Esophagus mucosa (tissue), 1 donor: ENCODE measurements at places on chromosomes 16 and 17. TPM values are rescaled to one million over a fixed set of nuclear protein-coding genes. Genes with fewer than 3 reads are reported as not detected.

Gene MYH11
- total RNA-seq, result 21.6 TPM

Gene GLYR1
- 49.9 TPM for total RNA-seq

Gene FNDC8
- not detected for total RNA-seq

Gene CDH3
- 94.1 TPM for total RNA-seq

Gene LITAF
- total RNA-seq, result 36.9 TPM

Gene KRT16
- total RNA-seq, result 2,310 TPM

DNA sequence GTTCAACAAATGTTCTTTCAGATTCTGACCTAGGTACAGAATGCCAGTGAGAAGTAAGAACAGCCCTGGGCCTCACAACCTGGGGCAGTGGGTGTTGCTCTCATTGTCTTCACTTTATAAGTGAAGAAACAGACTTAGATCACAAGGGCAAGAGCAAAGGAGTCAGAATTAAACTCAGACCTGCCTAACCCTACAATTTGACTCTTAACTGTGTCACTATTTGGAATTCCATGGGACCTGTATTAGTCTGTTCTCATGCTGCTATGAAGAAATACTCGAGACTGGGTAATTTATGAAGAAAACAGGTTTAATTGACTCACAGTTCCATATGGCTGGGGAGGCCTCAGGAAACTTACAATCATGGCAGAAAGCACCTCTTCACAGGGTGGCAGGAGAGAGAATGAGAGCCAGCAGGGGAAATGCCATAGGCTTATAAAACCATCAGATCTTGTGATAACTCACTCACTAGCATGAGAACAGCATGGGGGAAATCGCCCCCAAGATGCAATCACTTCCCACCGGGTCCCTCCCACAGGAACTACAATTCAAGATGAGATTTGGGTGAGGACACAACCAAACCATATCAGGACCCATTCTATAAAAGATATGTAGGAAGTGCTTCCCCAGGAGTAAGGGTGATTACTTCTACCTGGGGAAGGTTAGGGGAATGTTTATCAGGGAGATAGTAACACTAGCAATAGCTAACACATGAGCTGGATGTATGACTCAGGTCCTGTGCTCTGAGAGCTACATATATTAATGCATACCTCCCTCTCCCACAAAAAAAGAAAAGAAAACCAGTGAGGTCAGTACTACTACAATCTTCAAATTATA lies 270.1 kb downstream of the SOX9 start:
- no peak for ATAC-seq

GRCh38 chr16:55615071-55615470 lies 40.7 kb upstream of the SLC6A2 start:
- no peak for ATAC-seq

- ATAC-seq, result no peak
Observed at GRCh38 chr17:82677353-82677925, 21.1 kb downstream of the RAB40B start.

DNA sequence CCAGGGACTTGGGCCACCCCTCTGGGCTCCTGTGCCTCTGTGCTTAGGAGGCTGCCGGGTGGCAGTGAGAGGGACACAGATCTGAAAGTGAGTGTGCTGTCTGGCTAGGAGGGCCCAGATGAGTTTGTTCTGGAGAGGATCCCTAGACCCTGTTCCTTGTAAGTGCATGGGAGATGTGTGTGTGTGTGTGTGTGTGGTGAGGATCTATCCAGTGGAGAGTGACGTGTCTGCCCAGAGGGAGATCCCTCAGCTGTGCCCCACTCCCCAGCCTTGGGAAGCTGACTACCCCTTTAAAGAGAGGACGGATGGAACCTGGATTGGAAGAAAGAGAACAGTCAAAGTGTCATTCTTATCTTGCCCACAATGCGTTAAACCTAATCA lies 25.5 kb upstream of the CDC42EP4 start:
- ATAC-seq, result no peak

GRCh38 chr16:35795361-35796029 lies 2336.1 kb downstream of the TP53TG3F start:
- ATAC-seq, result no peak

DNA sequence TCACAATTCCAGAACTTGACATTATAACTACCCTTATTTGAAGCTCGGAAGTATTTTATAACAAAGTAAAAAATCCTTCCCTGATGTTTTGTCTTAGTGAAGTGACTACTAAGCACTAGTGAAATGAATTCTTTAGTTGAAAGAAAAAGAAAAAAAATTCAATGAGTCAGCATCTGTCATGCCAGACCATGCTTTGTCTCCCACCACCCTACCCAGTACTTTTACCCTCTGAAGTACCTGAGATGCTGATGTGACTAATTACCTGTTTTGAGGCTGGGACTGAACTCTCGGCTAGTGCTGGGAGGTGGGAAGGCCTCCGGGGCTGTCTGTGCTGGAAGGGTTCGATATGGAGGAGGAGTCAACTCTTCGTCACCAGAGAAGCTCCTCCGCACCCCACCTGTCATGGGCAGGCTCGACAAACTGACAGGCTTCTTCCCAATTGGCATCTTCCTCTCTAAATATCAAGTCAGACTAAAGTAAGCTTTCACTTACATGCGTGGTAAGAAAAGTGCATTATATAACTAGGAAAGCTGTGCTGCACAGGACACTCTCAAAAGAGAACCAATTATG lies 19.6 kb downstream of the NME2 start:
- no peak for ATAC-seq

DNA sequence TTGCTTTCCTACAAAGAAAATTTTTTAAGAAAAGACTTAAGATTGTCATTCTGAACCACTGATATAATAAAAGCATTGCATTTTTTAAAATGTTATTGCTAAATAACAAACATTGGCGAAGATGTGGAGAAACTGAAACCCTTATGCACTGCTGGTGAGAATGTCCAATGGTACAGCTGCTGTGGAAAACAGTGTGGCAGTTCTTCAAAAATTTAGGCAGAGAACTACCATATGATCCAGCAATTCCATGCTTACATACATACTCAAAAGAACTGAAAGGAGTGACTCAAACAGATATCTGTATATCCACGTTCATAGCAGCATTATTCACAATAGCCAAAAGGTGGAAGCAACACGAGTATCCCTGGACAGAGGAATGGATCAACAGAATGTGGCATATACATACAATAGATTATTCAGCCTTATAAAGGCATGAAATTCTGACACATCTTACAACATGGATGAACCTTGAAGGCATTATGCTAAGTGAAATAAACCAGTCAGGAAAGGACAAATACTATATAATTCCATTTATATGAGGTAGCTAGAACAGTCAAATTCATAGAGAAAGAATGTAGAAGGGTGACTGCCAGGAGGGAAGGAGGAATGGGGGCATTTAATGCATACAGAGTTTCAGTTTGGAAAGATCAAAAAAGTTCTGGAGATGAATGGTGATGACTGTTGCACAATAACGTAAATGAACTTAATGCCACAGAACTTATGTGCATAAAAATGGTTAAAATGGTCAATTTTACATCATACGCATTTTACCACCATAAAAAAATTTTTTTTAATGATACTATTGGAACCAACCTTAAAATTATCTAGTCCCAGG lies 92.1 kb downstream of the CACNG1 start:
- no peak for ATAC-seq

DNA sequence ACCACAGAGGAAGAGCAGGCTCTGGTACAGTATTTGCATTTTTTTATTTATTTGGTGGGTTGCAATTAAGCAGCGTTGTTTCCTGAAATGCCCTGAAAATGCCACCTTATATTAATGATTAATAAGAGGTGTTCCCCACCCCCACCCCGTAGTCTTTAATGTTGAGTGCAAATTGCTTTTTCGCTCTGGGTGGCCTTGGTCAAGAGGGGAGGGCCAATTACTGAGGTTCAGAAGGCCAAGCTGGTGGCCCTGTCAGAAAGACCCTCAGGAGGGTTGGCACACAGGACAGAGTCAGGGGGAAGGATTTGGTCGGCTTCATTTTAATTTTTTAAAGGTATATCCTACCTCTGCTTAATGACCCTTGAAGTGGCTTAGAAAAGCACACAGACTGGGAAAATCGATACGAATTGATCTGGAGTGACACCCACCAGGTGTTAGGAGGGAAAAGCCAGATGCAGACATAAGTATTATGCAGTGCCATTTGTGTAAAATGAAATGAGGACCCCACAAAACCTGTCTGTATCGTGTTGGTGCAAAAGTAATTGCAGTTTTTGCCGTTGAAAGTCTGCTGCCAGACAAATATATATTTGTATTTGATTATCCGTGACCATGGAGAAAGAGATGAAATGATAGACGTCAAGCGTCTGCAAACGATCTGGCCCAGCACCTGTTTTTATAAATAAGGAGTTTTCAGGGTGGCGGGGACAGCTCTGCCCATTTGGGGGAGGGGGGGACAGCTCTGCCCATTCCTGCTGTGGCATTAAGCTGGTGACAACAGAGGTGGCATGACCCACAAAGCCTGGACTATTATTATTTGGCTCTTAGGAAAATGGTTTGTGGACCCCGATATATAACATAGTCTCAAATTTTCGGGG lies 143.8 kb upstream of the PLCG2 start:
- ATAC-seq, result no peak

- ATAC-seq, result no peak
Observed at GRCh38 chr17:49045376-49045775, 48.2 kb downstream of the IGF2BP1 start.

DNA sequence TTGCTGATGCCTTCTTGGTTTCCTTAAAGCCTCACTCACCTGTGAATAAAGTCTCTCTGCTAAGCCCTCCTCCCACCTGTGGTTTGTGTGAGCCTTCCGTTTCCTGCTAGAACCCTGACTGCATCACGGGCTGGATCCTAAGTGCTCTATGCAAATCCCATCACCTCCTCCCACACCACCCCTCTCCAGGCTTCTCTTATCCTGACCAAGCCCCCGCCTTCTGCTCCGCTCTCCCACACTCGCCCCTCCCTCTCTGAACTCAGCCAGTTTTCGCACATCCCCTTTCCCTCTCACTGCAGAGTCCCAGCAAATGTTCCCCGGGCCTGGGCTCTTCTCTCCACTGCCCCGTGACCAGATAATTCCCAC lies 51.8 kb downstream of the PIMREG start:
- ATAC-seq, result no peak

GRCh38 chr16:252366-253337 lies 18.0 kb downstream of the FAM234A start:
- ATAC-seq, result no peak
